Activated CD4-positive, alpha-beta T cell treated with anti-CD3 and anti-CD28 coated beads, Interleukin-2, amount 10 ng/mL, durations not matched to agents 24 days and 14 days (primary cell): ENCODE measurements at places on chromosomes 1 and 21. TPM values are rescaled to one million over a fixed set of nuclear protein-coding genes. Genes with fewer than 3 reads are reported as not detected.

DNA sequence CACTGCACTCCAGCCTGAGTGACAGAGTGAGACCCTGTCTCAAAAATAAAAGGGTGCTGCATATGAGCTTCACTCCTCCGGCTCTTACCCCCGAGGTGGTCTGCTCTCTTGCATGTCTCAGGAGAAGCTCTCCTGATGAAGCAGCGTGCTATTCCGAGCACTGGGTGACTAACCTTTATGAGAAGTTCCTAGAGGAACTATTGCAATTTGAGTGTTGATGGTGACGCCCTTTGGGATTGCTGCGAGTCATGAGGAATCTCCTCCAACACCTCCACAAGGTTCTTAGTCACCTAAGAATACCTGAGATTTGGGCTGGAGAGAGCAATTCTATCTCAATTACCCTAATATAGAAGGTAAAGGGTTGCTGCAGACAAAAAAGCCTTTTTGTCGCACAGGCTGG, 40.8 kb upstream of the TINAGL1 start:
- peaks cover 40% of the 10 kb centered on the region for H3K27me3 ChIP-seq
- H3K27ac ChIP-seq: no peak overlapping the region
- H3K36me3 ChIP-seq: no peaks in the 10 kb centered on the region
- peaks cover 3% of the 10 kb centered on the region for H3K4me1 ChIP-seq
- peak overlapping the region; percentile 24 for H3K4me3 ChIP-seq

- peaks cover 46% of the 10 kb centered on the region for H3K27me3 ChIP-seq
- H3K27ac ChIP-seq: no peak overlapping the region
- no peak for DNase-seq
- peaks cover 3% of the 10 kb centered on the region for H3K4me1 ChIP-seq
- H3K4me3 ChIP-seq: no peak overlapping the region
These were observed 10.4 kb upstream of the RHBG start for GRCh38 chr1:156358641-156359040.

DNA sequence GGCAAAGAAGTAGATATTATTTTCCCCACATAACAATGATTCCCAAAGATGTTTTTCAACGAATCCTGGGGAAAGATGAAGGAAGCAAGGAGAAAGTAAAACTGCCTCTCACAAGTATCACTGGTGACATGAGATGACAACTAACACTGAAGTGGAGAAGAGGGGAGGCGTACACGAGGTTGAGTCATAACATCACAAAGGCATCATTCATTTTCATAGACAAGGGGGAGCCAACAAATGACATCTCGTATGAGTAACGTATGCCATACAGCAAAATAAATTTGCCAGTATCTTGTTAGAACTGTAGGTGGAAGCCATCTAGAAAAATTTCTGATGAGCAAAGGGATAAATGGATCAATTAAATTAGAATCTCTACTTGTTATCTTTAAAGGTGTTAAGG, 56.6 kb downstream of the ATP1B1 start:
- H3K36me3 ChIP-seq: peaks cover 1% of the 10 kb centered on the region
- no peaks in the 10 kb centered on the region for H3K27me3 ChIP-seq
- peaks cover 7% of the 10 kb centered on the region for H3K4me1 ChIP-seq
- peak overlapping the region; percentile 19 for H3K27ac ChIP-seq
- no peak overlapping the region for H3K4me3 ChIP-seq
- DNase-seq: no peak

GRCh38 chr1:243713470-243714186, 136.4 kb downstream of the AKT3 start:
- H3K27ac ChIP-seq: no peak overlapping the region
- peaks cover 1% of the 10 kb centered on the region for H3K36me3 ChIP-seq
- H3K27me3 ChIP-seq: no peaks in the 10 kb centered on the region

The SPATA46 gene
- total RNA-seq: not detected in 2 replicates

The TMEM51 gene
- 0.14 and 0.19 TPM in 2 replicates for total RNA-seq

The GALNT2 gene
- 68.5 and 72.4 TPM in 2 replicates for total RNA-seq

The ZFP69B gene
- total RNA-seq: 5.5 and 6.3 TPM in 2 replicates

The KLHDC9 gene
- not detected in 2 replicates for total RNA-seq

DNA sequence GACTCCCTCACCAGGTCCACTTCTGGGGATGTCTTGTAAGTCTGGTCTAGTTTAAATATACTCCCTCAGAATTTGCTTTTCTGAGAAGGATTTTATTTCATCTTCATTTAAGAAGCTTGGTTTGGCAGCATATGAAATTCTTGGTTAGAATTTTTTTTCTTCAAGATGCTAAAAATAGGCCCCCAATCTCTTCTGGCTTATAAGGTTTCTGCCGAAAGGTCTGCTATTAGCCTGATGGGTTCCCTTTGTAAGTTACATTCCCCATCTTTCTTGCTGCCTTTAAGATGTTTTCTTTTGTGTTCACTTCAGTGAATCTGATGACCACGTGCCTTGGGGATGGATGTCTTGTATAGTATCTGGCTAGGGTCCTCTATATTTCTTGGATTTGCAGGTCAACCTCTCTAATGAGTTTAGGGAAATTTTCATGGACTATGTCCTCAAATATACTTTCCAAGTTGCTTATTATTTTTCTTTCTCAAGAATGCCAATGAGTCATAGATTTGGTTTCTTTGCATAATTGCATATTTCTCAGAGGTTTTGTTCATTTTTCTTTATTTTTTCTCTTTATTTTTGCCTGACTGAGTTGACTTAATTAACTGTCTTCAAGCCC, 19.4 kb downstream of the TCP10L start:
- H3K27ac ChIP-seq: no peak overlapping the region
- H3K27me3 ChIP-seq: peaks cover 7% of the 10 kb centered on the region
- no peak for DNase-seq
- no peaks in the 10 kb centered on the region for H3K36me3 ChIP-seq

GRCh38 chr1:27525296-27526272, 35.6 kb upstream of the WASF2 start:
- H3K4me1 ChIP-seq: peaks cover 64% of the 10 kb centered on the region
- peak; percentile 90 for DNase-seq
- H3K27me3 ChIP-seq: no peaks in the 10 kb centered on the region
- H3K36me3 ChIP-seq: peaks cover 5% of the 10 kb centered on the region

The FBXO44 gene
- total RNA-seq: 20.6 and 25.4 TPM in 2 replicates

The S100A14 gene
- not detected in 2 replicates for total RNA-seq

GRCh38 chr1:25922971-25923552, 16.8 kb upstream of the STMN1 start:
- peak overlapping the region; percentile 82 for H3K4me3 ChIP-seq
- peaks cover 40% of the 10 kb centered on the region for H3K27me3 ChIP-seq
- H3K4me1 ChIP-seq: peaks cover 21% of the 10 kb centered on the region
- peak; percentile 59 for DNase-seq

DNA sequence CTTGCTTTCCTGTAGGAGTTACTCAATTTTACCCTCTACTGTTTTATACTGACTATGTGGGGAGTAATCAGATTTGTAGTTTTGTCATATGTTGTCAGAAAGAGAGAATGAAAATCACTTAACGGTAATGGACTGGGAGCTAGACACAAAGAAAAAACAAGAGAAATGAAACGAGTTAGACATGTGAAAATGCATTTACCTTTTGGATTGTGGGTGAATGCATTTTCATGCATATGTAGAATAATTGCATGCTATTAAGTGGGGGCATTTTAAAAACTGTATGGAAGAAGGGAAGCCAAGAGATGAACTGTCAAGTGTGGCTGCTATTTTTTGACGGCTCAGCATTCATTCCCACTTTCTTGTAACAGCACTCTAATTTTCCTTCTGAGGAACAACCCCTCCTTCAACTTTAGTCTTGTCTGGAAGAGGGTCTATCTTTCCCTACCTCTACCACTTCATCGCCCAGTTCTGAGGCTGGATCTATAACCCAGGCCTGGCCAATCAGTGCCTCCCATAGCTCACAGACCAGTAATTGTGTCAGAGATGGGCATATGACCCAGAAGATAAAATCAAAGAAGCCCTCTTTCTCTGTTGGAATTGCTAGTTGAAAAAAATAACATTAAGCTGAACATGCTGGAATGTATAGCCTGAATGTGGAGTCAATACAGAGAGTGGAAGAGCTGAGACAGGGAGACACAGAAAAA, 5.2 kb upstream of the ZNF697 start:
- H3K36me3 ChIP-seq: no peaks in the 10 kb centered on the region
- no peak overlapping the region for H3K4me3 ChIP-seq
- peaks cover 65% of the 10 kb centered on the region for H3K27me3 ChIP-seq
- DNase-seq: no peak
- no peak overlapping the region for H3K27ac ChIP-seq

- H3K27me3 ChIP-seq: no peaks in the 10 kb centered on the region
- H3K4me1 ChIP-seq: peaks cover 40% of the 10 kb centered on the region
- DNase-seq: peak; percentile 79
- peaks cover 4% of the 10 kb centered on the region for H3K36me3 ChIP-seq
- peak overlapping the region; percentile 86 for H3K4me3 ChIP-seq
These were observed 1.8 kb upstream of the PTTG1IP start for GRCh38 chr21:44875316-44875700.

DNA sequence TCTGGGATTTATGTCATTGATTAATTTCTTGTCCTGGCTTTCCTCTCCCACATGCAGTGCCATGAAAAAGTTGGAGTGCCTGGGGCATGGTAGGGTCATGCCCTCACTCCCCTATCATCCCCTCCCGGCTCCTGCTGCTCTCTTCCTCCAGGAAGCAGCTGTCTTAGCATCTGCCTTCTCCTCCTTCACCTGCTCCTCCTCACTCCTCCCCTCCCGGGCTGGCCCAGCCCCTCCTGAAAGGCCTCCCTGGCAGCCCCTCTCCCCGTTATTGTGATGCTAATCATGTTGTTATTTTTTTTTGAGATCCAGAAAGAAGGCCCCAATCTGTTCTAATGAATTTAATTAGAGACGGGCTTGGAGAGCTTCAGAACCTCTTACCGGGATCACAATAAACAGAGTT, 36.3 kb upstream of the NFASC start:
- H3K4me1 ChIP-seq: peaks cover under 1% of the 10 kb centered on the region
- H3K36me3 ChIP-seq: no peaks in the 10 kb centered on the region
- no peak for DNase-seq

The NBPF4 gene
- 0.14 TPM in 1 of 2 replicates, not detected in the other for total RNA-seq

DNA sequence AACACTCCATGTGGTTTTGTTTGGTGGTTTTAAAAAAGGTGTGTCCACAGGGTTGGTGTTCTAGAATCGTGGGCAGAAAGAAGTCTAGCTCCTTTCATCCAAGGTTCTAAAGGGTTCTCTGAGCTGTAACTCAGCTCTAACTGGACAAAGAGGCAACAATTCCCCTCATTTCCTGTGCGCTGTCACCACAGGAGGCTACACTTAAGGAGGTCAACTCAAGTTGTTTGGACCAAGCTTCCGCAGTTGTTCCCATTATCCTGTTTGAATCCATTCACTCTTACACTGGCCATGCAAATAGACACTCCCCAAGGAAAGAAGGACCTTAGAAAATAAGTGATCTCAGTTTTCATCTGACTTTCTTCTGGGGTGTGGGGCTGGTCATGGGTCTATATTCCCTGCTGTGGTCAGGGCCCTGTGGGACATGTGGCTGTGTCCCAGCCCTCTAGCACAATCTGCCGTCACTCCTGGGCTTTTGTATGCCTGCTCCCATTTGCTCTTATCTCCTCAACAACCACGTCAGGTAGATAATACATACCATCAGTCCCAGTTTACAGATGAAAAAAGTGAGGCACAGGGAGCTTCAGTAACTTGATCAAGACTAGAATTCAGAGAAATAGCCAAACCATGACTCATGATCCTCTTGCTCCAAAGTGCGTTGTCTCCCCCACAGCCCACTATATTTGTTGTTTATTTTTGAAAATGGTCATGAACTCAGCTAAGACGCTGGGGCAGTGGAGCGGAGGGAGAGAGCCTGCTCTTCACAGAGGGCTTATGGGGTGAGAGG, 103.6 kb downstream of the RHOU start:
- no peak overlapping the region for H3K27ac ChIP-seq
- no peak overlapping the region for H3K4me3 ChIP-seq
- peaks cover 18% of the 10 kb centered on the region for H3K27me3 ChIP-seq
- no peaks in the 10 kb centered on the region for H3K36me3 ChIP-seq
- no peak for DNase-seq
- peaks cover 5% of the 10 kb centered on the region for H3K4me1 ChIP-seq

DNA sequence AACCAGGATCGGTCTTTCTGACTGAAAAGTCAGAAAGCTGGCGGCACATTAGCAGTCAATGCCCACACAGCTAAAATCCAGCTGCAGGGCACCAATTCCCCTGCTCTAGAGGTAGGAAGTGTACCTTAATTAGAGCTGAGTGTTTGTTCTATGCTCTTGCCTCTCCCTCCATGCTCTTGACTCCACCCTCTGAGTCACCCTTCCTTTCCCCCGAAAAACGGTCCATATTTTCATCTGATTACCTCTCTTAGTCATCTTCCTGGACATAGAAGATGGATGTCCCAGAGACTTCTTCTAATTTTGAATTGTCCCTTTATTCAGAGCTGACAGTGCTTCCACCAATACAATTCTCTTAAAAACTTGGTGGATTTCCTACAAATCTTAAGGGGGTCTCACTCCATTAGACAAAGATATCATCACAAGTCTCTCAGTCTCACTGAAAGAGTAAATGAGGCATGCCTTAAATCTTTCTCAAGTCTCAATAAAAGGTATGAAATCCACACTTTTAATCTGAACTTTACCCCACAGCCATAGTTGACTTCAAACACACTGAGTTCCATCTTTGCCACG, 44.1 kb upstream of the SLC19A1 start:
- no peak overlapping the region for H3K4me3 ChIP-seq
- H3K36me3 ChIP-seq: peaks cover 3% of the 10 kb centered on the region
- no peak overlapping the region for H3K27ac ChIP-seq
- H3K27me3 ChIP-seq: peaks cover 25% of the 10 kb centered on the region
